ENCODE measurements at places on chromosomes 6 and 20. TPM values are rescaled to one million over a fixed set of nuclear protein-coding genes. Genes with fewer than 3 reads are reported as not detected.

DNA sequence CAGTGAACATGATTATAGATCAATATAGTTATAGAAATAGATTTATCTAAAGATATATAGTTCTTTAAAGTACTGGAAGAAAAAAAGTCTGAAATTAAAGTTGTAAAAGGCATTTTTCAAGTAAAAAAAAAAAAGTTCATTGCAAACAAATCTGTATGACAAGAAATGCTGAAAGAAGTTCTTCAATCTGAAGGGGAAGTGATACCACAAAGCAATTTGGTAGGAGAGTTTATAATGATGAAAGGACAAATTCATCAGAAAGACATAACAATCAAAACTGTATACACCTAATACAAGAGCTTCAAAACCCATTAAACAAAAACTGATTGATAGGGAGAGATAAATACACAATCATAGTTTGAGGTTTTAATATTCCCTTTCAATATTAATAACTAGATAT, 14.1 kb downstream of the HUS1B start:
- no peak for DNase-seq

- no peak for DNase-seq
Observed at GRCh38 chr6:121531658-121532169, 96.3 kb downstream of the GJA1 start.

- no peak for DNase-seq
Observed at GRCh38 chr6:4714961-4715501, 61.2 kb upstream of the CDYL start.

DNA sequence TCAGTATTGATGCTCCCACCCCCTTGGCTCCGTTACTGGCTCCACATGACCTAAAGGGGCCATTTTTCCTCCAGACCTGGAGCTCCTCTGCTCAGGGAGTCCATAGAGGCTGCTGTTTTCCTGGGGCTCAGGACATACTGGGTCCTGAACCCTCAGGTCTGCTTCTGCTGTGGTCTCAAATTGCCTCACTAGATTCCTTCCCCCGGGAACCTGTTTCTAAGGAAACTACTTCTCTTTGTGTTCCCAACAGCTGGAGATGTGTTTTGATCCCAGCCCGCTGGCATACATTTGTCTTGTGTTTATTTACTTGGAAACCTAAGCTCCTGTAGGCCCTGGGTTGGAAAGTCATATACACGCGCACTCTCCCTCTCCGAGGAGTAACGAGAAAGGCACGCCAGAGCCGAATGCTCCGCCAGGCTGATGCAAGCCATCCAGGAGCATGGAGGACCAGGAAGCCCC, 222.8 kb downstream of the UST start:
- no peak for DNase-seq

The RAD21L1 gene
- not detected for total RNA-seq

- no peak for DNase-seq
Observed at GRCh38 chr6:13702809-13703302, 8.8 kb downstream of the RANBP9 start.

The ADA gene
- 62.6 TPM for total RNA-seq

DNA sequence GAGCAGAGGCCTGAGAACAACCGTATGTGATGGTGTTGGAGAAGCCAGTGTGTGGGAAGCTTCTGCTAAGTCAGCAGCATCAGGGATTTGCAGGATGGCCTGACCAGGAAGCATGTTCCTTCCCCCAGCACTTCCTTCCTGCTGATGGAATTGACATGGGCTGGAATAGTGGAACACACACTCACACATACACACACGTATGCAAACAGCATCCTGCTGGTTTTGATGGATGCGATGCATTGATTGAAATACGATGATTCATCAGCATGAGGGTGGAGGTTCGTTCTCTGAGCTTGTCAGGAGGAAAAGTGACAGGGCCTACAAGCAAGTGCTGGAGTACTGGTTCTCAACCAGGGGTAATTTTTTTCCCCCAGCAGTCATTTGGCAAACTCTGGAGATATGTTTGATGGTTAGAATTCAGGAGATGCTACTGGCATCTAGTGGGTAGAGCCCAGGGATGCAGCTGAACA, 229.1 kb downstream of the NFATC2 start:
- DNase-seq, result no peak

DNA sequence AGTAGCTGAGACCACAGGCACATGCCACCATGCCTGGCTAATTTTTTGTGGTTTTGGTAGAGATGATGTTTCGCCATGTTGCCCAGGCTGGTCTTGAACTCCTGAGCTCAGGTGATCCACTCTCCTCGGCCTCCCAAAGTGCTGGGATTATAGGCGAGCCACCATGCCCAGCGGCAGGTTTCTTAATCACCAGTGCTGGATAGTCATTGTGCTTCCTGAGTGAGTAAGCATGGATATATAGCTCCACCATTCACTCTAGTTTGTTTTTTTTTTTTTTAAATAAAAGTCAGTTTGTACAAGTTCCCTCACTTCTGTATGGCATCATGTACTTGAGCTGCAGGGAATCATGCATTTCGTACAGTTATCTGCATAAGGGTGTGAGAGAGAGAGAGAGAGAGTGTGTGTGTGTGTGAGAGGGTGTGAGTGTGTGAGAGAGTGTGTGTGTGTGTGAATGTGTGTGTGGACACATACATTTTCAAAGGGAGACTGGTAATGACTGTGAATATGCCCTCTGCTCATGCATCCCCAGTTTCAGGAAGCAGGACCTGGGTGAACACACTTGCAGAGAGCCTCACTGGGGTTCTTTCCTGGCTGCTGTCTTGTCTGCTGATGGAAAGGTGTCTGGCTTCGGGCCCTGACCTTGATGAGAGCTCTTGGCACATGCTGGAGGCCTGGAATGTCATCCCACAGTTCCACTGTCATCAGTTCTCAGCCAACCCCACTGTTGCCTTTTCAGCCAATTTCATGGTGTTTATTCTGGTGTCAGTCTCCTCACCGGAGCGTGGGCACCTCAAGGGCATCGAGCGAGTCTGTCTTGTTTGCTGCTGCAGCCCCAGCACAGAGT, 65.0 kb upstream of the XRN2 start:
- DNase-seq, result no peak

The SMPDL3A gene
- total RNA-seq, result 19.0 TPM

GRCh38 chr20:14582855-14583254, 245.4 kb upstream of the FLRT3 start:
- DNase-seq, result no peak

DNA sequence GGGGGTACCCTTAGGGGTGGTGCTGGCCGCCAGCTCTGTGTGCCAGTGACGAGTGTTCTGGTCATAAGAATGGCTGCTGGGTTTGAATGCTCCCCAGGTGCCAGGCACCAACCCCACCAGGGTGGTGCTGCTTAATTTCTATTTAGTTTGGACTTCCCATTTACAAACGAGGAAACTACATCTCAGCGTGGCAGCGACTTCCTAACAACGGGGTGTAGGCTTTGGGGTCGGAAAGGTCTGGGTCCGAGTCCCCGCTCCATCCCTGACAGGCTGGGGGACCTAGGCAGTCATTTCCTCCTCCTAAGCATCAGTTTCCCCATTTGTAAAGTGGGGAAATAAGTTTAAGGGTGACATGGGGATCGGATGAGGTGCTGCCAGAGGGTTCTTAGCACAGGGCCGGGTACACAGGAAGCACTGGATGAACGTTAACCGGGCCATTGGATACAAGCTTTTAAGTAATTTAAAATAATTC, 30.3 kb downstream of the CEBPB start:
- DNase-seq, result no peak

GRCh38 chr20:5267092-5267491, 49.7 kb downstream of the PROKR2 start:
- no peak for DNase-seq

- no peak for DNase-seq
Observed at GRCh38 chr6:81758221-81758620, 5.7 kb upstream of the TENT5A start.

The BMP5 gene
- total RNA-seq, result not detected

DNA sequence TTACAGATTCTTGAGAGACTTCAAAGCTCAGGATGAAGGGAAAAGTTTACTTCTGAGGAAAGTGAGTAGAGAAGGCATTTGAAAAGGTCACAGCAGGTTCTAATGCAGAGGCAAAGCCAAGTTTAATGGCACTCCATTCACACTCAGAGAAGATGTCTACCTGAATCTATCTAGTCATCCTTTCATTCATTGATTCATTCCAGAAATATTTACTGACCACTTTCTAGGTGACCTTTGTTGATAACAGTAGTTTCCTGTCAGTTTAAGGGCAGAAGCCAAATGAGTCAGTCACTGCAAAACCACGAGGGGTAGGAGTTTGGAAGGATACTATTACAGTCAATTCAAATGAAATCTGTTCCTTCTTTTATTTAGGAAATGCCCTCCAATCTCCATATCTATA, 30.8 kb downstream of the FBXO5 start:
- DNase-seq, result no peak

DNA sequence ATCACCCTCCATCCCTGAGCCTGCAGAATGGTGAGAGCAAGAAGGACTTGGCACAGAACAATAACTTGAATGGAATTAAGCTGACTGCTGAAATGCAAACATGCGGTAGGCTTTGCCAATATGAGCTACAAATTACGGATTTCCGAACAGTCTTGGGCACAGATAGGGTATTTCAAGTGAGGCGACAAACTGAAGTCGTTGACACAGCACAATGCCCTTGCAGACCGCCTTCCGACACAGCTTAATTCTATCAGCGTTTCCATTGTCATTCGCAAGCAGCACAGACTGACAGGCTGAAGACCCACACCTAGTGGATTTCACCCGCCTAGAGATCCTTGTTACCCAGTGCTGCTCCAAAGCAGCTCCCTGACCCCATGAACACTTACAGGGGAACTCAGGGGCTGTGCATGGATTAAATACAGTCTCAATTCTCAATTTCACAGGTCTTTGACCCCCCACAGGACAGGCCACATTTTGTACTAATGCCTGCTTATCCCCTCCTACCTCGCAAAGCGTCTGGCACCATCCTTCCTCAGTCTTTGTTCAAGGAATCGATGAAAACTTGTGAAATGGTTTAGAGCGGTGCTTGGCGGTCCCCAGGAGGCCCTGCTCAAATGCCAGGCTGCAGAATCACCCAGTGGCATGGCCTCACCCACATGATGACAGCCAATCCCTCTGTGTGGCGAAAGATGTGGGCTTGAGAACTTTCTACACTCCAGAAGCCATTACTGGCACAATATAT, 34.6 kb downstream of the RAMACL start:
- no peak for DNase-seq

The PRKN gene
- 8.4 TPM for total RNA-seq

DNA sequence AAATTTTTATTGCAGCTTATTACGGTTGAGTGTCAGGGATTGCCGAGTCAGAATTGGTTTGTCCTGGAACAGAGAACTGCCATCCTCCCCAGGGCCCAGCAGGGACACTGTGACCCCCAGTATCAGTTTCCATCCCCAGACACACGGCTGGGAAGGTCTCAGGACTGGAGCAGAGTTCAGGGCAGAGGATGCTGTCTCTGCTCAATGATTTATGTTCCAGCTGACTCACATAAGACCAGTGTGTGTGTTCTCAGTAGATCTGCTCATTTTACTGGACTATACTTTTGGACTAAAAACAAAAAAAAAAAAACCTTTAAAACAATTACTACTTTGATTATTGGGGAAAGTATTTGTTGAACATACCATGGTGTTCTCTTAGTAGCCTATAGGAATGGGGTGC, 44.2 kb downstream of the FNDC1 start:
- no peak for DNase-seq

The LAMA4 gene
- 430 TPM for total RNA-seq

- DNase-seq, result no peak
Observed at GRCh38 chr6:139490482-139490881, 116.0 kb upstream of the CITED2 start.

DNA sequence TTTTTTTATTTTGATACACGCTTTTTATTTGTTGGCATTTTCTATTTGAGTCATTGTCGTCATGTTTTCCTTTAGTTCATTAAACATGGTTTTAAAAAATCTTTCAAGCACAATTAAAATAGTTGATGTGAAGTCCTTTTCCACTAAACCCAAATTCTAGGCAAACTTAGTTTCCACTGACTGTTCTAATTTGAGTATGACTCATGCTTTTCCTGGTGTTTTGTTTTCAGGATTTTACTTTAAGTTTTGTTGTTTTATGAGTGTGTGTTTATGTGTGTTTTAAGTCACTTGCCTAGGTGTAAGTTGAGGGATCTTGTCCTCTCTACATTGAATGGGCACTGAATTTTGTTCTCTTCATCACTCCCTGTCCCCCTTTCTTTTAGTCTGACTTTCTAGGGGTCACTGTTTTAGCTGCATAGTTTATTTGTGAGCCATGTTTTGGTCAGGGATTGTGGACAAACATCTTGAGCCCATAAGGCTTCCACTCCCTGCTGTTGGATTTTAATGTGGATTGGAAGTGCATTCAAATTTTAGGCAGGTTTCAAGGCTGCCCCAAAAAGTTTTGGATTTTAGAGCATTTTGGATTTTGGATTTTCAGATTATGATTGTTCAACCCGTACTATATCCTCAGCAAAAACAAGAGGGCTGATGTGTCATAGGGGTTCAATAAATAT, 94.8 kb downstream of the CDYL start:
- no peak for DNase-seq

DNA sequence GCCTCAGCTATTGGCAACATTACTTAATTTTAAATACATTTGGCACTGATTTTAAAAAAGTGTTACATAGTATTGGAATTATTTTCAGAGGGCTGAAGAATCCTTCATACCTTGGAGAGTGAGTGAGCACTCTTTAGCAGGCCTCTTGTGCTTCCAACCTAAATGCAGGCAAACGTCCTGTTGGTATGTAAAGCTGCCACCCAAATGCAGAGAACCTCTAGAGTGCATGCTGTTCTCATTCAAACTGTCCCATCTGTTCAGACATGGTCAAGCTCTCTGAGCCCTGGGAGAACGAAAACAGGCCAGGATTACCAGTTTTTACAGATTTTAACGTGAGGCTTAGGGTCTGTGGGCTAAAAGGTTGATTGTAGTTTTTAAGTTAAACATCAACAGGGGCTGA, 378.0 kb upstream of the FLRT3 start:
- no peak for DNase-seq

DNA sequence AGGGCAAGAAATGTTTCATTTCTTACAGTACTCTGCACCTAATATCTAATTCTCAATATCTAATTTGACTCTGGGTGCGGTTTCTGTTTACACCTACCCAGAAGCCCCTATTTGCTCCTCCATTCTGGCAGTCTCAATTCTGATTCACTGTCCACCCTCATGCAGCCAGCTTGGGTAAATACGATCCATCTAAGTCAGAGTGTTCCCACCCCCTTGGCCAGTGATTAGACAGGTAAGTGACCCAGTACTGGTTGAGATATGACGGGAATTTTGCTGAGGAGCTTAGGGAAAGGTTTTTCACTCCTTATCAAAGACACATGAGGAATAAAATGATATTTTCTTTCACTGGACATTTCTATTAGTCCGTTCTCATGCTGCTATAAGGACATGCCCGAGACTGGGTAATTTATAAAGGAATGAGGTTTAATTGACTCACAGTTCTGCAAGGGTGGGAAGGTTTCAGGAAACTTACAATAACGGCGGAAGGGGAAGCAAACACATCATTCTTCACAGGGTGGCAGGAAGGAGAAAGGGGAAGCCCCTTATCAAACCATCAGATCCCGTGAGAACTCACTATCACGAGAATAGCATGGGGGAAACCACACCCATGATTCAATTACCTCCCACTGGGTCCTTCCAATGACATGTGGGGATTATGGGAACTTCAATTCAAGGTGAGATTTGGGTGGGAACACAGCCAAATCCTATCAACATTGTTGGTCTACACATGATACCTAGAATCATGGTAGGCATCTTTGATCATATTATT, 29.4 kb downstream of the GLO1 start:
- no peak for DNase-seq

All from omental fat pad (tissue), 4 donors.